ENCODE measurements at places on chromosomes 3 and 15.

GRCh38 chr3:59189526-59189925, 139.7 kb upstream of the CFAP20DC start:
- no peak for DNase-seq

DNA sequence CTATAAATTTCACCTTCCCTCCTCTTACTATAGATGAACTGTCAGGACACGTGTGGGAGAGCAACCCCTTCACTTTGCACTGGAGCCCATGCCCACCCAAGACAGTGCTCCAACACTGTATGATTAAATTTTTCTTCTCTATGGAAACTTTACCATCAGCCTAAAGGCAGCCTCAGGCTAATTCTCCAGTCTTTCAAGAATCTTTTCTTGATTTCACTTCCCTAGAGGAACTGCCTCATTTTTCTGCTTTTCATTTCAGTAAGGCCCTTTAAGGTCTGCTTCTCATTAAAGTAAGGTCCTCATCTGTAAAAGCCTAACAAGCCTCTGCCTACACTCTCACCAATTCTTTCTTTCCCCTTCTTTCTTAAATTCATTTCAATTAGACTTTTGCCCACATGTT, 137.3 kb downstream of the KCNMB2 start:
- DNase-seq, result no peak

DNA sequence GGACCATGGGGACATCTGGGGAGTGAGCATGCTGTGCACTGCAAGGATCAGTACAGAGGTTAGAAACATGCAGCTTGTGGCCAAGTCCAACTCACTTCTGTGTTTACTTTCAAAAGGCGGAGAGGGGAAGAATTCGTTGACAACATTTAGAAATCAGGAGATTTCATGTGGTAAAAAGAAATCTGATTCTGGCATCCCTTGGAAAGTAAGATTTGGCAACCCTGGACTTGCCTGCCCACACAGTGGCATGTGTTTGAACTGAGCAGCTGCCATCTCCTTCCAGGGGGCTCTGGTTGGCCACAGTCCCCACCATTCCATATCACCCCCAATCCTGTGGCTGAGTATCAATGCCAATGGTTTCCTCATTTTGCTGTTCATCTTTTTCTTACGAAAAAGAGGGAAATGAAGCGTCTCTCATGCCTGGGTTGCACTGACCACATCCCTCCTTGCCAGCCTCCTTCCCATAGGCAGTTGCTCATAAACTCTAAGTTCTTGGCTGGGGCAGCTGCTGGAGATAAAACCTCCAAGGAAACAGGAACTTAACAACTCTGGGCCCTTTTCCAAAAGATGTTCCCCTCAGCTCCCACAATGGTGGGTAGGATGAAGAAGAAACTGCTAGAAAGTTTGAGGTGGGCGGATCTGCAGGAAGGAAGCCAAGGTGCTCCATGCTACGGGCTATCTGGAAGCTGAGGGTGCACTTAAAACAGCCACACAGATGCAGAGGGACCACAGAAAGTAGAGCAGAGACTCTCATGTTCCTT, 29.2 kb downstream of the SLC6A11 start:
- DNase-seq, result no peak

- DNase-seq, result no peak
These were observed 18.7 kb upstream of the SLCO2A1 start for GRCh38 chr3:134048278-134048996.

Measured in stimulated activated CD4-positive, alpha-beta T cell treated with anti-CD3 and anti-CD28 coated beads, Interleukin-1b, Interleukin-23, amount 100 ng/mL, for 4 hours (primary cell).